BE2C (cell line): ENCODE measurements at places on chromosomes 6 and 20.

DNA sequence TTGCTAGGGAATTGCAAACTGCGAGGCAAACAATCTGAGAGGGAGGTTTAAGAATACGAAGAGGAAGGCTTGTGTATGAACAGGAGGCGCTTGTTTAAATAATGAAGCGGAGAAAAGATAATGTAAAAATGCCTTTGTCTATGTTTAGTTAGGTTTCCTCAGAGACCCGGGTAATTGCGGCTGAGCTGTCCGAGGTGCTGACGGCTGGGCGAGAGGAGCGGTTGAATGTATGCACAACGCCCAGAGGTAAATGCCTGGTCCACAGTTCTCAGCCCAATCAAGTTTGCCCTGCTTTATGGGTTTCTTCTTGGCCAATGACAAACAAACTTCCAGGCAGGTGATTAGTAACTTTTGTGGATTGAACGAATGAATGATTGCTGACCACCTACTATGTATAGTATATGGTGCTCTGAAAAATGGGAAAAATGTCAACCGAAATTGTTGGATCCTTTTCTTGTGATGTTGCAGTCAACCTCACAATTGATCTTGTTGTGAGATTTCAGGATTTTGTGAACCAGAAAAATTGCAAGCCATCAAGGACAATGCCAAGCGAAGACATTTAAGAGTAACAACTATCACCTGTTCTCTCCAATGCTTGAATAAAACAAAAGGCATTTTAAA is 38.3 kb upstream of the SLC32A1 start:
- no peak for DNase-seq

DNA sequence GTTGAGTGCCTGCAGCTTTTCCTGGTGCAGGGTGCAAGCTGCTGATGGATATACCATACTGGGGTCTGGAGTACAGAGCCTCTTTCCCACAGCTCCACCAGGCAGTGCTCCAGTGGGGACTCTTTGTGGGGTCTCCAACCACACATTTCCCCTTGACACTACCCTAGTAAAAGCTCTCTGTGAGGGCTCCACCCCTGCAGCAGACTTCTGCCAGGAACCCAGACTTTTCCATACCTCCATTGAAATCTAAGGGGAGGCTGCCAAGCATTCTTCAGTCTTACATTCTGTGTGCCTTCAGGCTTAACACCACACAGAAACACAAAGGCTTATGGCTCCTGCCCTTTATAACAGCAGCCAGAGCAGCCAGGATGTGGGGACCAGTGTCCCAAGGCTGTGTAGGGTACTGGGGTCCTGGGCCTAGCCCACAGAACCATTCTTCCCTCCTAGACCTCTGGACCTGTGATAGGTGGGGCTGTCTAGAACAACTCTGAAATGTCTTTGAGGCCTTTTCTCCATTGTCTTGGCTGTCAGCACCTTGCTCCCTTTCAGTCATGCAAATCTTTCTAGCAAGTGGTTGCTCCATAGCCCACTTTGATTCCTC is 65.7 kb downstream of the TBXT start:
- no peak for DNase-seq

DNA sequence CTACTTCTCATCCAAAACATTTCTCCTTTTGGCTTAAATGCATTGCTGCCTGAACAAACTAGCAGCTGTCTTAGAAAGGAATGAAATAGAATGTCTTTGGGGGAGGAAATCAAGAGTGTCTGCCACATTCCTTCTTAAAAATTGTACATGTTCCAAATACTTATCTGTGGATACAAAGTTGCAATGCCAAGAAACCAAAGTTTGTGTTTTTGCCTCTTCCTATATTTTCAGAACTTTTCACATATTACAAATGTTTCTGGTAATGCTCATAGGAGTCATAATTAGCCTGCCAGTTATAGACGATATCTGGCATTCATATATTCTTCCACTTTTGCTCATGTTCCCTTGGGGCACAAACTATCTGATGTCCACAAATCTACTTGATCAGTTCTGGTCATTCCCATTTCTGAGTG is 165.5 kb upstream of the BMP5 start:
- DNase-seq: no peak

DNA sequence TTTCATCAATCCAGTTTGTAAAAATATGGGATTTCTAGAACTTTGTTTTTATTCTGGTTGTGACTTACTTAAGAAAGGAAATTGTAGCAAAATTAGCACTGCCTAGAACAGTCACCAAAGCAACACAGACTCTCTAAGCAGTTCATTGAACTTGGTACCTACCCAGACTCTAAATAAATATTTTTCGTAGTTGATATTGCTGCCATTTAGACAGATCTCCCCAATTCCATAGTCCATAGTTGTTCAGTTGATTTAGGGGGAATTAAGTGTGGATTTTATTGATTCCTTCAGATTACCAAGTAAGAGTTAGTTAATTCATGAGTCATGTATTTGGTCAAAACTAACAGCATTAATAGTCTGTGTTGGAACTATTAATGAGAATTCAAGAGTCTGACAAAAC is 822.5 kb downstream of the DHX35 start:
- DNase-seq: no peak

- DNase-seq: no peak
These were observed 15.8 kb downstream of the MYB start for GRCh38 chr6:135196739-135197510.

GRCh38 chr6:49051281-49051680 is 411.8 kb downstream of the MMUT start:
- no peak for DNase-seq

DNA sequence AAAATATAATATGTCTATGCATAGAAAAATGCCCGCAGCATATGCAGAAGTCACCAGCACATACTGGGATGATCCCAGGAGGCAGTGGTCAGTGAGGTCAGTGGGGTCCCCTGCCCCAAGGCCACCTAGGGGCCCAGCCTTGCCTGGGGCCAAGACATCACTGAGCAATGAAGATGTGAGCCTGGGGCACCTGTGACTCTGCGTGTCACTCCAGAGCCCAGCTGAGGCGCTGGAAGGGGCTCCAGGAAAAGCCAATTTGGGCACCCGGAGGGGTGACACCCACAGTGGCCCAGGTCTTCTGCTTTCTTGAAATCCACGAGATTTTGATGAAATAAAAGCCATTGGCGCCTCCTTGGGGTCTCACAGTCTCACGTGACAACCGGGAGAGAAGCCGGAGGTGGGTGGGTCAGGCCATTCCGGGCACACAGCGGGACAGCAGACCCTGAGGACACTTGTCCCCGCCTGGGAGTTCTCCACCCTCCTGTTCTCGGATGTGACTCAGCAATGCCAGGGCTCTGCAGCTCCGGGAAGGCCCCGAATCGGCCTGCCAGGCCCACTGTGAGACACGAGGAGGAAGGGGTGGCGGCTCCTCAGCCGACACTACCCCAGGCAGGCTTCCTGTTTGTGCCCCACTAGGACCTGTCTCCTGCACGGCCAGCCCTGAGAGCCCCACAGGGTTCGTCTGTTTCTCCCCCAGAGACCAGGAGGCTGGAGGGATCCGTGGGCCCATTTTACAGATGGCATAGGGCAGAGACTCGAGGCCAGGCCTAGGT is 24.4 kb upstream of the SLCO4A1 start:
- DNase-seq: no peak

DNA sequence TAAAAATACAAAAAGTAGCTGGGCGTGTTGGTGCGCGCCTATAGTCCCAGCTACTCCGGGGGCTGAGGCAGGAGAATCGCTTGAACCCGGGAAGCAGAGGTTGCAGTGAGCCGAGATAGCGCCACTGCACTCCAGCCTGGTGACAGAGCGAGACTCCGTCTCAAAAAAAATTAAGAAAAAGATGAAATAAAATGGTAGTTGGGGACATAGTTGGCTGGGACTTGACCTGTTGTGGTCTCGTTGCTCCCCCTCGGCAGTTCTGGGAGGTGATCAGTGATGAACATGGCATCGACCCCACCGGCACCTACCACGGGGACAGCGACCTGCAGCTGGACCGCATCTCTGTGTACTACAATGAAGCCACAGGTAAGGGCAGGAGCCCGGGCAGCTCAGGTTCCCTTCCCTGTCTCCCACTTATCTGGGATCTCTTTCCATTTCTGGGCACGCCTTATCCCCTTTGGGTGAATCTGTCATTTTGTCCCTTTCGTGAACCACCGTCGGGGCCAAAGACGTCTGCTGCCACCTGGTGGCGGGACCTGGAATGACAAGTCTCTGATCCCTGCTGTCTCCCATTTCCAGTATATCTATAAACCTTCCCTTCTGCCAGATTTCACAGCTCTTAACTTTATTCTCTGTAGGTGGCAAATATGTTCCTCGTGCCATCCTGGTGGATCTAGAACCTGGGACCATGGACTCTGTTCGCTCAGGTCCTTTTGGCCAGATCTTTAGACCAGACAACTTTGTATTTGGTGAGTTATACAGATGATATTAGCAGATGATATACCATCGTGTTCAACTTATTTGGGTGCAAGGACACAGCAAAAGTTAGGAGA is 2.3 kb downstream of the TUBB start:
- DNase-seq: peak; percentile 79

DNA sequence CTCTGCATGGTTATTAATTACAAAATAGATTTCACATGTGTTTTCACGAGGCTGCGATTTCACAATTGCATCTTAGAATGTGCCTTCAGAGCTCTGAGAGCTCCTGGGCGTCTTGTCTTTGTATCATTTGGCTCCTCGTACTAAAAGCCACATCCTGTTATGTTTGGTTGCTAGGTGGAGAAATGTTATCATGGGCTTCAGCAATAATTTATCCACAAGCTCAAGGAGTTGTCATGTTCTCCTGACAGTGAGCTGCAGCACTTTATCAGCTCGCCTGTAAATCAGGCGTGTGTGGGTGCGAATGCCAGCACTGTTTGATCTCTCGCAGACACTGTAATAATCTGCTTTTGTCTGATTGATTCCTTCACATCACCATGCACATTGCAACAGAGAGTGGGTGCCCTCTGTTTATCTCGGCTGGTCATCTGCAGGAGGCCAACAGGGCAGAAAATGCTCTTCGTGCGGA is 218.6 kb upstream of the ZFP64 start:
- no peak for DNase-seq

DNA sequence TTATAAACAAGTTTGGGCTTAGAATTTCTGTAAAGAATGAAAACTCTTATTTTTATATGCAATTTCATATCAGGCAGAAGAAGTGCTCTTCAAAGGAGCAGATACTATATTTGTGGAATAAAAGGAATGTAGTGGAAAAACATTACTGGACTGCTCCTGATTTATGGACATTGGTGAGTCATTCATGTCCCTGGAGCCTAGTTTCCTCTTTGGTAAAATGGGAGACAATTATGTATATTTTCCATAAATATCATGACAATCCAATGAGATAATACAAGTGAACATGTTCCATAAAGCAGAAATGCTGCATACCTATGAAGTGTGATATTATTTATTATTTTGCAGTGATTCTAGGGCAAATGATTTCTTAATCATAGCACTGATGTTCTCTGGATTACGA is 445.8 kb upstream of the CITED2 start:
- no peak for DNase-seq

- no peak for DNase-seq
These were observed 143.7 kb downstream of the CDH26 start for GRCh38 chr20:60101891-60102281.

GRCh38 chr6:41371461-41371991 is 36.1 kb downstream of the NCR2 start:
- no peak for DNase-seq

- no peak for DNase-seq
These were observed 39.9 kb upstream of the ZNF831 start for GRCh38 chr20:59123678-59124255.

- no peak for DNase-seq
These were observed 102.3 kb upstream of the MAP3K7 start for GRCh38 chr6:90689172-90689571.

DNA sequence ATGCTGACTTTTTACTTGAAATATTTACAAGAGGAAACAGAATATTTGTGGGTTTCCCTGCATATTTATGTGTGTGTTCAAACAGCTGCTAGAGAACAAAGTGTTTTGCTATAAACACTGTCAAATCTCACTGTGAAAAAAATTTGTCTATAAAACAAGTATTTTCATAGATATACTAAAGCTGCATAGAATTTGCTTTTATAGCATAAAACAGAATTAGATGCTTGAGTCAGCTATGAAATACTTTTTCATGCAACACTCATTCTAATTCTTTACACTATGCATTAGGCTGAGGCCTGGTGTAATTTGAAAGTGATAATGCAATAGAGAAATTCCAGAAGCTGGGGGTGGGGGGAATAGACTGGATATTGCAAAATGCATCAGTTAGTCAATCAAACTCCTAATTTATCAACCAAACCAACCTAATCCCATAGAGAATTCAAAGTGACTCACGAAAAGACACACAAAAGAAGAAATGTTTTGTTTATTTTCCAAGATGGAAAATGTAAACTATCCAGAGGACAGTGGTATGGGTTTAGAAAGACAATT is 148.2 kb downstream of the LAMA2 start:
- DNase-seq: no peak

GRCh38 chr6:159444056-159444760 is 248.8 kb downstream of the SOD2 start:
- DNase-seq: no peak

DNA sequence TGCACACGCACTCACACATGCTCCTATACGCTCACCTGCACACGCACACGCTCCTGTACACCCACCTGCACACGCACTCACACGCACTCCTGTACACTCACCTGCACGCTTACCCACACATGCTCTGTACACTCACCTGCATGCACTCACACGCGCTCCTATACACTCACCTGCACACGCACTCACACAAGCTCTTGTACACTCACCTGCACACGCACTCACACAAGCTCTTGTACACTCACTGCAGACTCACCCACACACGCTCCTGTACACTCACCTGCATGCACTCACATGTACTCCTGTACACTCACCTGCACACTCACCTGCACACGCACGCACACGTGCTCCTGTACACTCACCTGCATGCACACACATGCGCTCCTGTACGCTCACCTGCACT is 22.0 kb upstream of the TAF4 start:
- DNase-seq: no peak

DNA sequence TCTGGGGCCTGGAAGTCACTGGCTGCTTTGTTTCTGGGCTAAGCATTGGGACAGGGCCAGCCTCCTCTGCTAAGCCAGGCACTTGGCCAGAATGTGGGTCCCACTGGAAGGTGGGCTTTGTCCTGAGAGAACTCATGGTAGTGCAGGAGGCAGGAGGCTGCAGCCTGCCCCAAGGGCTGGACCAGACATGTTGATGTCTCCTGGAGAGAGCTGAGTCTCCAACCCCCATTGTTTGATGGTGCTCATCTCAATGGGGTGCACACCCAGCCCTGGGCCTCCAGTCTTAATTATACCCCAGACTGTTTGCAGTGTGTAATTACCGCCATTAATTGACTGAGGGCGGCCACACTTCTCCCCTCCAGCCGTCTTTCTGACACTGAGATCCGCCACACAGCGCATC is 220.5 kb upstream of the PMEPA1 start:
- DNase-seq: no peak

DNA sequence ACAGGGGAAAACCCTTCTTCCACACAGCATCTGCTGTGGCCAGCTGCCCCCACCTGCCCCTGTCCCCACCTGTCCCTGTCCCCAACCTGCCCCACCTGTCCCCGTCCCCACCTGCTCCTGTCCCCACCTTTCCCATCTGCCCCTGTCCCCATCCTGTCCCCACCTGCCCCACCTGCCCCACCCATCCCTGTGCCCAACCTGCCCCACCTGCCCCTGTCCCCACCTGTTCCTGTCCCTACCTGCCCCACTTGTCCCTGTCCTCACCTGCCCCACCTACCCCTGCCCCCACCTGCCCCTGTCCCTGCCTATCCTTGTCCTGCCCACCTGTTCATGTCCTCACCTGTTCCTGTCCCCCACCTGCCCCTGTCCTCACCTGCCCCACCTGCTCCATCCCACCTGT is 6.4 kb upstream of the MYT1 start:
- DNase-seq: no peak
